RPMI7951 (cell line): ENCODE measurements at places on chromosomes 3 and 15. TPM values are rescaled to one million over a fixed set of nuclear protein-coding genes. Genes with fewer than 3 reads are reported as not detected.

Gene THPO
- not detected in 2 replicates for total RNA-seq

- DNase-seq, result no peak
These were observed 227.2 kb downstream of the ADAMTSL3 start for GRCh38 chr15:83881156-83881555.

Gene WDR93
- 0.10 and 0.48 TPM in 2 replicates for total RNA-seq

DNA sequence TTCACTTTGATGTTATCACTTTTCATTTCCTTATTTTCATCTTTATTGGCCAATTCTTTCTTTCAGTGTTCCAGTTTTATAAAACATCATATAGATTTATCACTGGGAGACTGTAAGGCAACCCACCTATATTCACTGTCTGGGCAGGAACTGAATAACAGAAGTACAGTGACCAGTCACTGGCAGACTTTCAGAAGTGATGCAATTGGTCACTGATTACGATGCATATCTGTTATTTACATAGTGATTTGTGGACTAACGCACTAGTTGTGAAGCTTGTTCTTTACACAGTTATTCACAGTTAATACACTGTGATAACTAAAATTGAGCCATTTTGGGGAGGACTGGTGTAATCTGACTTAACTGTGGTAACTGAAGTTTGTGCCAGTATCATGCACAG lies 190.2 kb upstream of the DPH6 start:
- DNase-seq, result no peak

Gene SNX22
- 0.12 and 0.29 TPM in 2 replicates for total RNA-seq

GRCh38 chr15:60548101-60548500 lies 69.2 kb upstream of the ICE2 start:
- no peak for DNase-seq

DNA sequence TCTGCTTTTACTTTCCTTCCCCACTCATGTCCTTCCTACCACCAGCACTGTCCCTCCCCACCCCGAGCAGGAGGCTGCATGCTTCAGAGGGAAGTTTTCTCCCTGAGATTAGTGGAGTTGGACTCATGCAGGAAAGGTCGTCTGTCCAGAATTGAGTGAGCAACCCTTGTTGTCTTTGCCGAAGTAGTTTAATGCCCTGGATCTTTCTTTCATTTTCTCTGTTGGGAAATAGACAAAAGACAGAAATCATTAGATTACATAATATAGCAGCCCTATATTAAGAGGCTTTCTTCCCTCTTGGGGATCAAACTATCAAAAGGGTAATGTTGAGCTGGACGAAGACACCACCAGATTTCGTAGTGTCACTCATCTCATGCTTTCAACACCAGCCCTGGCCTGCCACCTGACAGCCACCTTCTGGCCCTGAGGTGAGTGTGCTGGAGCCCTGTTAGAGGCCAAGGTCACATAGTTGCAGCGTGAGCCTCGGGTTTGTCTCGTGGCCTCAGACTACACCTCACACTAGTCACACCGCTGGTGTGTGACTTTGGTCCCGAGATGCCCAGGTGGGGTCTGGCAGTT lies 231.0 kb downstream of the ITPR1 start:
- no peak for DNase-seq

Gene ANKUB1
- 0.12 TPM in 1 of 2 replicates, not detected in the other for total RNA-seq

Gene CCDC9B
- 8.1 and 8.5 TPM in 2 replicates for total RNA-seq

DNA sequence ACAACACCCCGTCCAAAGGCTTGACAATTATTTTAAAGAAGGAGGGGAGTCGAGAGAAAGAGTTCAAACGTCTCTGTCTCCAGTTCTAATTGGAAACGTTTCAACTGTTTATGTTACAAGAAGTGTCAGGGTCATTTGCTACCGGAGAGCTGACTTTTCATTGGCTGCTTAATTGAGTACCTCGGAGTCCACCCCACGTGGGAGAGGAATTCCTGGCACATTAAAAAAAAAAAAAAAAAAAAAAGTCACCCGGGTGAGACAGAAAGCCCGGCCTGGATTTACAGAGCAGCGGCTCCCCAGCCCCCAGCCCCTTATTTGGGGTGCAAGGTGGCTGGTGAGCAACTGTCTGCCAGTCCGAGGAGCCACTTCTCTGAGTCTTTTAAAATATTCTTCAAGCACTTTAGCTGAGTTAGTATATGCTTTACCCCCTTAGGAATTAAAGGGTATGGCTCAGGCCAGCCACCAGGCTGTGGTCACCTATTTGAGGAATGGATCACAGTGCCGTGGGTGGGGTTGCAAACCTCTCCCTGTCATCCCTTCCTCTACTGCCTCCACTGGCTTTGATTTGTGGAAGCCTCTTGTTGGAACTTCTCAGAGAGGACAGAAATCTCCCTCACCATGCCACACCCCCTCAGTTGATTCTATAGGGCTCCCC lies 3.9 kb upstream of the TLE3 start:
- DNase-seq, result peak; percentile 91

DNA sequence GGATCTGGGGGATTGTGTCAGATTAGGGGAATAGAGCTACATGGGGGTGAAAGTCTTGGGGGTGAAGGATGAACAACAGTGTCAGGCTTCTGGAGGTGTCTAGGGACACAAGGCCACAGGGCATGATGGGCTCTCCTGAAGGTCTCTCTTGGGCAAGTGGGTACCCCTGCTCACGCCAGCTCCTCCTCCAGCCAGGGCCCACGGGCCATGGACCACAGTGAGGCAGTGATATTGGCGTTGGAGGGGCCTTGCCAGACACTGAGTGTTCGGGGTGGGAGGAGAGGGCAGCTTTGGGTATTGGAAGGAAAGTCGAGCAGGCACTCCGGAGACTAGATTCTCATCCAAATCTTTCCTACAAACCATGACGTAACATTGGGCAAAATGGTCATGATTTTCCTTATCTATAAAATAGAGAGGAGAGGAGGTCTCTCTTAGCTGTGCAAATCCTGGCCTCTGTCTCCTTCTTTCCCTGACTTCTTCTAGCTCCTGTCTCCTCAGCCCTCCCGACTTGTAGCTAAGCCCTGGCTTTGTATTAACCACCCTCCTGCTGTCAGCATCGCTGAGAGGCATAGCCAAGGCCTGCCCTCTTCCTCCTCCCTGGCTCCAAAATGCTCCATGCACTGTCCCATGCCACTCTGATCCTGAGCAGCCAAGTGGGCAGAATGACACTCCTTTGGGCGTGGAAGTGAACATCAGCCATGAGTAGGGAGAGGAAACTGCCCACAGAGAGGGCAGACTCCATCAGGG lies 24.0 kb upstream of the SRP14 start:
- DNase-seq, result no peak

Gene AGTR1
- 0.10 TPM in 1 of 2 replicates, not detected in the other for total RNA-seq

DNA sequence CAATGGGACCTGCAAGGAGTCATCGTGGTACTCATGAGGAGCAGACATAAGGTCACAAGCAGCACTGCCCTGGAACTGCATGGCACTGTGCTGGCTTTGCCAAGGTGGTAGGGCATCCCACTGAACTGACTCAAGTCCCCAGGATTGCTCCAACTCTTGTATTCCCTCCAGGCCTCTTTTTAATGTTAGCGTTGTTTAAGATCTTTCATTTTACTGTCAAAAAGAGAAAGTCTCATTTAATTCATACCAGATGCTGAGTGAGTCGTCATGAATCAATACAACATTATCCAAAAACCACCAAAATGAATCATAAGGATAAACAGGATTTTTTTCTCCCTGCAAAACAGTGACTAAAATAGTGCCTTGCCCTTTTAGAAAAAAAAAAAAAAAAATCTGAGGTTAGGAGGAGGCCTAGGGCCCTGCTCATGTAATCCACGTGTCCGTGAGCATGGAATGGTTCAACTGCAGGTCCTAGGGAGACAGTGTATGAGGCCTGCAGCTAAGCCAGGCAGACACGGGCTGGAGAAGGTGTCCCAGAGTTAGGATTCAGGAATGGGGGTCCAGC lies 36.7 kb upstream of the BLM start:
- DNase-seq, result peak; percentile 99

GRCh38 chr3:37338500-37338899 lies 164.1 kb upstream of the LRRFIP2 start:
- DNase-seq, result no peak

- DNase-seq, result no peak
These were observed 70.0 kb upstream of the ALDH1A3 start for GRCh38 chr15:100809587-100809986.
